Foreskin keratinocyte (primary cell): ENCODE measurements at places on chromosomes 5 and 9. TPM values are rescaled to one million over a fixed set of nuclear protein-coding genes. Genes with fewer than 3 reads are reported as not detected.

GRCh38 chr5:72848474-72849428 is 32.3 kb downstream of the TNPO1 start:
- no peak for DNase-seq

- DNase-seq = no peak
Observed at GRCh38 chr9:127660886-127661741, 45.7 kb upstream of the CFAP157 start.

DNA sequence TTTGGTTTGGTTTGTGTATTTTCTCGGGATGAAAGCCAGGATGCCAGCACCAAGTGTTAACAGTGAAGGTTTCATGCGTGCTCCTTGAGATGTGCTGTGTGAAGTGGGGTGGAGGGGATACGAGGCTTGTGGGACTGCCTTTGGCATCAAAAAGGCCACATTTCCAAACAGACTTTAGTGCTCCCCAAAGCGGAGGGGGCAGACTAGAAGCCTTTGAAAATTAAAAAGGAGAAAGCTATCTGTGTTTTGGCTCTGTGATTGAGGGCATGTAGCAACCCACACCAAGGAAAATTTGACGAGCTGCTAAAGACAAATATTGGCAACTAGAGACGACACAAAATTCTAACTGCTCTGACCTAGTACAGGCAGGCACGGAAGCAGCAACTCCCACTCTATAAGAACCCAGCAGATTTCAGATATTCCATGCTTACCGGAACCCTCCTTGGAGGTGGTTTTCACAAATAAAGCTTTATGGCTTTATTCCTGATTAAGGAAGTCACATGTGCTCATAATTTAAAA is 154.5 kb downstream of the ARSB start:
- DNase-seq = no peak

- DNase-seq = no peak
Observed at GRCh38 chr5:99061299-99061698, 132.5 kb upstream of the CHD1 start.

DNA sequence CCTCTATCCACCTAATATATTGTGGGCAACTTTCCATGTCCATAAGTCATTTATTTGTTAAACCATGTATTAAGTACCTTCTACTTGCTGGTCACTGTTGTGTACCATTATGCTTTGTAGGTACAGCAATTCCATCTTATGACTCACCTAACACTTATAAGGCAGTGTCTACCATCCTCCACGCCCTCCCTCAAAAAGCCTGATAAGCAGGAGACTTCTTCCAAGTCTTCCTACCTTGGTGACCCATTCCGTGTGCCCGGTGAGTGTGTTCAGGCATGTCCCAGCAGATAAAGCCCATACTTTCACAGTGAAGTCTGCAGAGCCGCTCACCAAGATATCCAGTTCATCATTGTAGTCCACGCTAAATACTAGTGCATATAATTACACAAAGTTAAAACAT is 17.4 kb downstream of the FBXW2 start:
- DNase-seq = peak; percentile 95

DNA sequence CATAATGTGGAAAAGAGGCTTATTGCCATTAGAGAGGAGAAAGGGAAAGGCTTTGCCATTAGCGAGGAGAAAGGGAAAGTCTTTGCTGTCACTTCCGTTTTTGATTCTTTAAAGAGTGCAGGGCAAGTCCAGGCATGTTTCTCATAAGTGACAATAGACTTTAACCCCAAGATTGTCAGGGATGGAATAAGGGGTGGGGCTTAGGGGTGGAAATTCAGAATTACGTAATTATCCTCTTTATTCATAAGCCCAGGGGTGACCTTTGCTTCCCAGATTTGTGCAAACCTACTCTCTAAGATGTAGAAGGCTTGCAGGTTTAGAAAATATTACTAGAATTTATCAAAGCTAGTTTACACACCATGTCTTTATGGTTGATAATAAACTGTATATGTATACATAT is 2.3 kb upstream of the PLK2 start:
- peak; percentile 66 for DNase-seq

GRCh38 chr5:154241021-154241420 is 50.5 kb downstream of the GALNT10 start:
- no peak for DNase-seq

GRCh38 chr9:136563646-136564325 is 17.9 kb upstream of the NOTCH1 start:
- DNase-seq = no peak

DNA sequence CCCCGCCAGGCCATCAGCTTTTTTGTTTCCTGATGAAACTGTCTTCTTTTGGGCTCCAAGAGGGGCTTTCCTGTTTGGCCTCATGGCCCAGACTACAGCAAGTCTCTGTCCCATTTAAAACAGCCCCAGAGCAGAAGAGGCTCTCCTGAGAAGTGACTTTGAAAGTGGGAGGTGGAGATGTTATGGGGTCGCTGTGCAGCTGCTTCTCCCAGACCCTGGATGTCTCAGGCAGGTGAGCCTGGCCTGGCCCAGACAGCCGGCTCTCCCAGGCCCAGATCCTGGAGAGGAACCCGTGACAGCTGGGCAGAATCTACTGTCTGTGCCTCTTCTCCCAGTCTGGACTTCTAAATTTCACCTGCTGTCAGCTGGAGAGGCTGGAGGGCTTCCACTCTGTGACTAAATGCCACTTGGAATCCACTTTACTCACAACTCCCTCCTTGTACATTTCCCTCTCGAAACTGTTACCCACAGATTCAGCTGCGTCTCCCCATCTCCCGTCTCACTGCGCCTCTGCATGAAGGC is 20.6 kb downstream of the FAM78A start:
- DNase-seq = no peak

DNA sequence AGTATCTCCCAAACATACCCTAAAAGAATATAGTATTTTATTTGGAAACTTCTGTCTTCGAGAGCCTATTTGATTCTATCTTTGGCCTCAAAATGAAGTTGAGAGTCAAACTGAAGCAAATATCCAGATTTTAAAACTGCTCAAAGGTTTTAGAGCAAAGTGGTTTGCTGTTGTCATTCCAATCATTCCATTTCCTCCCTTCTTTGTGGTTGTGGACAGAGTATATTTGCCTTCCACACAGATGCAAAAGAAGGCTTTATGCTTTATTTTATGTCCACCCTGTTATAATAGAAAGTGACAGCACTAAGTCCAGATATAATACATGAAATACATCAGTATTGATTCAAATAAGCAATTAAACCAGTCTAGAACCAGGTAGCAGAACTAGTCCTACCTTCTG is 12.4 kb downstream of the GZMK start:
- no peak for DNase-seq

DNA sequence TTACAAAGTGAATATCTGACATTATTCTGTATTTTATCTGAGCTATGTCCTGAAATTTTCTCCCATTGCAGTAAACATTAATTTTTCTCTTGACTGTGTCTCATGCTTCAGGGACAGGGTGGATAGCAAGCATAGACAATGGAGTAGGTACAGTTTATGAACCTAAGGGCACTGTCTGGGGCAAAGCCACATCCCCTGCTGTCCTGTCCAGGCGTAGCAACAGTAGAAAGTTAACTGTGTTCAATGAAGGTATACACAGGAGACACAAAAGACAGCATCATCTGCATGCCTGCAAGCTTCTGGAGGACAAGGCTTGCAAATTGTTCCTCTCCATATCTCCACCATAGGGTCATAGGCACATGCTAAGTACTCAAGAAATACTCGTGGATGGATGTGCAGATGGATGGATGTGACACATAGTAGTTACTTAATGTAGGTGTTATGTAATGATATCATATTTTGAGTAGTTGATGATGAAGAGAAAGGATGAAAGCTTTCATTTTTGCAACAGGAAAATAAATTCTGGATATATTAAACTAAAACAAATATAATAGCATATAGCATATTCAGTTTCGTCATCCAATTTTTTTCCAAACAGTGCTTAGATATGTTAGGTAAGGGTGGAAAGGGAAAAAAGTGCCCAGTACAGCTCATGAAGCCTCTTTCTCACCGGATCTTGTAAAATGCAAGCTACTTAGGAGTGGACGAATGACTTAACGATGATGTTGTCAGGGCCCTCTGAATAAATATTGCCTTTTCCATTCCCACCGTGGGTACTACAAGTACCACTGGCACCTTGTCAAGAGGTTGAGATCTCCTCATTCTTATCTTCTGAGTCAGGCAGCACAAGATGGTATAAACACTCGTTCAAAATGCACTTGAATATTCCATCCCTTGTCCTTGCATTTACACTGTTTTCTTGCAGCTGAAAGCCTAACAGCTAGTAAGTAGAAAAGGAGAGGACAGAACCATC is 19.9 kb upstream of the ZSWIM6 start:
- peak; percentile 46 for DNase-seq

DNA sequence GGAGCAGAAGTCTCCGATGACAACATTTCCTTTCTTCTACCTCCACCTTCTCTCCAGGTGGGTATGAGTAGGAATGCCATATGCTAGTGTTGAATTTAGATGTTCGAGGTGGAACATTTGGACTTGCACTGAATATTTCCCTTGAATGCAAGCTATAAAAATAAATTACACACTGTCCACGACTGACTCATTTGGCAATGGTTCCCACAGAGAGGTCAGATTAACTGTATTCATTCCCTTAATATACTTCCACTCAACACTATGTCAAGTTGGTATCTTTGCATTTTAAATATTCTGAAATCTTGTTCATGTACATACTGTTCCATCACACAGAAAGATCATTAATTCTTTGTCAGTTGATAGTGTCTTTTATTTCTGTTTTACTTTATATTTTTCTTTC is 222.6 kb upstream of the PIK3R1 start:
- no peak for DNase-seq

GRCh38 chr5:113204525-113205161 is 228.0 kb downstream of the DCP2 start:
- DNase-seq = peak; percentile 62

GRCh38 chr5:114355086-114355830 is 6.6 kb upstream of the KCNN2 start:
- no peak for DNase-seq

DNA sequence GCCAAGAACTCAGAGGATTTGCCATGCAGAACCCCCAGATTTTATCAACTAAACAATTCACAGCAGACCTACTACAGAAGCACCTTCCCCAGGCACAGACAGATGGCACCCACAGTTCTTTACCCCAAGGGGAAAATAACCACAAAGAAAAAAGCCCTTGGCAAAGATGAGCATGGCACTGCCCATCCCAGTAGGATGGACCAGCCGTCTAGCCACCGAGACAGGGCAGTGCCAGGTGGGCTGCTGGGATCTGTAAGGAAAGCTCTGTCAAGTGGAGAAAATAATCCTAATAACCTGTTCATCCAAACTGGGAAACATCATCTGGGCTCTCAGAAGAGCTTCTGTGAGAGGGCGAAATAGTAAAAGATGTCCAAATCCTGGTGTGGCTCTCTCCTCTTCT is 130.0 kb downstream of the COL23A1 start:
- DNase-seq = no peak

GRCh38 chr5:76202182-76202581 is 119.0 kb downstream of the SV2C start:
- DNase-seq = no peak

GRCh38 chr9:5562806-5563416 is 52.6 kb downstream of the PDCD1LG2 start:
- peak; percentile 61 for DNase-seq

DNA sequence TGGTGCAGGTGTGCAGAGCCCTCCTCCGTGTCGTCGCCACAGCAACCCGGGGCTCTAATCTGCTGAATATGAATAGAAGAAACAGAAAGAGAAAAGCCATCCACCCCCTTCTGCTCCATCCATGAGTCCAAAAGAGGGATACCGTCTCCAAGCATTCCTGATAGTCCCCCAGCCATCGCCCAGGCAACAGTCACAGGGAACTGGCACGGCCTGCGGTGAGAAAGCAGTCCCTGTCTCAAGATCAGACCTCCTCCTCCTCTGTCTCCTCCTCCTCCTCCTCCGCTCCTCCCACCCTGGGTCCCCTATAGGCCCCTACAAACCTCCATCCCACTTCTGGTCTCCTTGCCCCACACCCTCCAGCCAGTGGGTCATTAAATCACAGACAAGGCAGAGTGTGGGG is 308.1 kb upstream of the MPDZ start:
- no peak for DNase-seq

GRCh38 chr5:73112359-73112758 is 8.0 kb upstream of the TMEM171 start:
- DNase-seq = no peak

DNA sequence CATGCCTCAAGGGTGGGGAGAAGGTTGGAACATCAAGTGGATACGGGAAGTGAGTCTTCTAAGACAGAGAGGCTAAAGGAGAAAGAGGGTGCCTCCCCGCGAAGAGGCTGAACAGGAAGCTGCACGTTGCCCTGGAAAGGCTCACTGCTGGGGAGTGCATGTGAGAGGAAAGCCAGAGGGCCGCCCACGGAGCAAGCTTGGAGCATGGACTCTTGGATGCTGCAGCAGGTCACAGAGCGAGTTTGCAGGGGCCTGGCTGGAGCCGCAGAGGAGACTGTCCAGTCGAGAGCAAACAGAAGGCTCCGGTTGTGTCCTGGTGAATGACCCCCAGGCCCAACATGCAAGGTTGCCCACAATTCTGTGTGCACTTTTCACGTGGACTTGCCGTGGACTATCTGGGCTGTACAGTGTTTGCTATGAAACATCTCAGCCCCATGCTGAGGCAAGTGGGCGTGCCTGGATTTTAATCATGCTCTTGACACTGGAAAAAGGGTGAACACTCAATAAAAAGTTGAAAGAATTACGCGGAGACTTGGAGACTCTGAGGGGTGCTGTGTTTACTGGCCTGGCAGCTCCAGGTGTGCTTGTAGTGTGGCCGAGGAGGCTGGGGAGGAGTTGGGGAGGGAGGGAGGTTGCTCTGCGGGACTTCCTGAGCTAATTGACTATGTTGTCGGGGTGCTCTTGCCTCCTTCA is 54.5 kb upstream of the GARNL3 start:
- DNase-seq = no peak

DNA sequence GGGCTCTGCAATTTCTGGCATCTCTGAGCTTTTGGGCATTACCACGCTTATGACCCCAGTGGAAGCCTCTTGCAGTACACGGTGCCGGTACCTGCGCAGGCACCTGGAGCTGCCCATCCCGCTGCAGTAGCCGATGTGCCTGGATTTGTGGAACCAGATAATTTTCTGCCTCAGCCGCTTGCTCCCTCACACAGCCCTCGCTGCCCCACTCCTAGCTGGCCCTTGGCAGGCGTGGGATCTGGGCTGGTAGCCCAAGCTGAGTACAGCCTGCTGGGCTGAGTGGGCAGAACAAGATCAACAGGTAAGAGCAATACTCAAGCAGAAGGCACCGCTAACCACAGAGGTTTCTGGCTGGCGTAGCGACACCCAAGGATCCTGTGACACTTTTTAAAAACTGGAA is 1808.8 kb upstream of the ACO1 start:
- DNase-seq = no peak

GRCh38 chr9:74379718-74380117 is 117.4 kb upstream of the RORB start:
- peak; percentile 16 for DNase-seq

DNA sequence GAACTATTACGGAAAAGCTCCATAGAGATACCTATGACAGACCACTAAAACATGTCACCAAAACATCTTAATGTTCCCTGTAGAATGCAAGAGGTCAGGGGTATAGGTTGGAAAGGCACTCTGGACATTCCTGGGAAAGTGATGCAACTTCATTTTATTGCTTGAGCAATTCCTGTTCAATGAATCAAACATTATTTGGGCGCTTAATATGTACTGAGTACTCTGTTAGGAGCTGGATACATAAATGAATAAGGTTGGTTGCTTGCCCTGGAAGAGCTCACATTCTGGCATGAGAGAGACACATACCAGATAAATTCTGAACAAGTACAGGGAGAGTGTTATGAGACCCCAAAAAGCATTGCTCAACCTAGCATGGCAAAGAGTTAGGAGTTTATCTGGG is 408.9 kb upstream of the DMAC1 start:
- no peak for DNase-seq

The SLC25A48 gene
- not detected in 2 replicates for total RNA-seq

The FGF10 gene
- total RNA-seq = not detected in 2 replicates

The TRIP13 gene
- total RNA-seq = 43.4 and 58.3 TPM in 2 replicates

The FAM153A gene
- not detected in 2 replicates for total RNA-seq

The GNA14 gene
- not detected in 2 replicates for total RNA-seq

The IFNA4 gene
- total RNA-seq = not detected in 2 replicates
